ENCODE measurements at places on chromosomes 7 and 10.

DNA sequence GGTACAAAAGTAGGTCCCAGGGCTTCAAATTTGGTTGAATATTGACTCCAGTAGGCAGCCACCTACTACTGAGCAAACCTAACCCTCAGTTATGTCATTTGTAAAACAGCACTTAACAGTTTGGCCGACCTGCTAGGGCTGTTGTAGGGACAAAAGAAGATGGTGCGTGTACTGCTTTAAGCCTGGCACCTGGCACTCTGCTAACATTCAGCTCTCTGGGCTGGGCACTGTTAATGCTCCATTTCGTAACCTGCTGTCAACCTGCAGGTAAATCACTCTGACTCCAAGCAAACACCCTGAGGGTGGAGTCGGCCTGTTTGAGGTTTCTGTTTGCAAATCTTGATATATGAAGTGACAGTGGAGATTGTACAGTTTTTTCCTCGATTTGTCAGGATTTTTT, 7.2 kb downstream of the ZKSCAN1 start:
- H3K27me3 ChIP-seq, result no peaks in the 10 kb centered on the region
- DNase-seq, result no peak
- H3K4me1 ChIP-seq, result peaks cover 32% of the 10 kb centered on the region
- H3K4me3 ChIP-seq, result no peak overlapping the region
- H3K36me3 ChIP-seq, result peaks cover 44% of the 10 kb centered on the region

DNA sequence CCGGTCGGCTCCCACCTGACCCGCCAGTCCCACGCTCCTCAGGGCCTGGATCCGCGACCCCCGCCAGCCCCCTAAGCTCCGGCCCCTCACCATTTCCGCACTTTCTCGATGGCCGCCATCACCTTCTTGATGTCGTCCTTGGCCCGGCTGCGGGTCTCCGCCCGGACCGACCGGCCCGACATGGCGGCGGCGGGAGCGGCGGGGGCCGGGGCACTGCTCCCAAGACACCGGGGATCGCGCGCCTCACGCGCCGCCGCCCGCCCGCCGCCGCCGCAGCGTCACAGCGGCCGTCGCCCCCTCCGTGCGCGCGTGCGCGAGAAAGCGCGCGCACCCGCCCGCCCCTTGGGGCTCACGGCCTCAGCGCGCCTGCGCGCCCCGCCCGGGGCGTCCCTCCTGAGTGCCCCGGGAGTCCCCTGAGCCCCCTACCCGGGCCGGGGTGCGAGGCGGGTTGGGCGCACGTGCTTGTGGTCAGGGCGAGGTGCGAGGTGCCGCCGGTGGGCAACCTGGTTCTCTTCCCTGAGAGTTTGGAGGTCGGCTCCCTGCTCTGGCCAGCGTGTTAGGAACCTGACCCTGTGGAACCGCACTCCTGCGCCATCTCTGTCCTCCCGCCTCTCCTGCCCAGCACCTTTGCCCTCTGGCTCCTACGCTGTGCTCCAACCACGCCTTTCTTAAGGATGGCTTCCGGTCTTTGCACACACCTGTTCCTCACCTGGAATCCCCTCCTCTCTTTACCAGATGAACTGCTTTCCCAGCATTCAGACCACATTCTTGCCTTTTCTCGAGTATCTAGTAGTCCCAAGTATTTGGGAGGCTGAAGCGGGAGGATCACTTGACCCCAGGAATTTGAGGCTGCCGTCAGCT, at the start of gene BCL7B:
TSS of gene BCL7B (minus strand) at position 294 of the 861 bp plus-strand sequence. CDS start at position 182, 112 bp downstream.
- H3K4me1 ChIP-seq, result peaks cover 38% of the 10 kb centered on the region
- no peaks in the 10 kb centered on the region for H3K27me3 ChIP-seq
- peaks cover 16% of the 10 kb centered on the region for H3K36me3 ChIP-seq
- H3K4me3 ChIP-seq, result peak within 1 kb of the TSS; percentile 88

DNA sequence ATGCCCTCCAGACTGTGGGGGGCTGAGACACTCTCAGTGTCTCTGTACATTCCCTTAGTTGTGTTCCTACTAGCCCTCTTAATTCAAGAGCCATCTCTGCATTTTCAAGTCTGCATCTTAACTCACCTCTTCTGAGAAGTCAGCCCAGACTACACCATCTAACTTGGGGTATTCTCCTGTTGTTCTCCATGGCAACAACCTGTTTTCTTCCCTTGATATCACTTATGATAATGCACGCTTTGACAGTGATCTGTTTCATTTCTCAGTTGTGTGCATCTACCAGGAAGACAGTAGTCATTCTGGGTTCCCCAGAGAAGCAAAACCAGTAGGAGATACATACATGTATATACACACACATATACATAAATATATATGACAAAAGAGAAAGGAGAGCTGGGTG, 707.3 kb upstream of the IGFBP3 start:
- H3K4me3 ChIP-seq, result no peak overlapping the region
- H3K27ac ChIP-seq, result no peak overlapping the region
- H3K36me3 ChIP-seq, result no peaks in the 10 kb centered on the region
- no peaks in the 10 kb centered on the region for H3K27me3 ChIP-seq

GRCh38 chr10:121048749-121049148, 197.6 kb downstream of the WDR11 start:
- no peak overlapping the region for H3K27ac ChIP-seq
- no peaks in the 10 kb centered on the region for H3K36me3 ChIP-seq
- H3K27me3 ChIP-seq, result no peaks in the 10 kb centered on the region
- no peak for DNase-seq
- H3K4me1 ChIP-seq, result no peaks in the 10 kb centered on the region

DNA sequence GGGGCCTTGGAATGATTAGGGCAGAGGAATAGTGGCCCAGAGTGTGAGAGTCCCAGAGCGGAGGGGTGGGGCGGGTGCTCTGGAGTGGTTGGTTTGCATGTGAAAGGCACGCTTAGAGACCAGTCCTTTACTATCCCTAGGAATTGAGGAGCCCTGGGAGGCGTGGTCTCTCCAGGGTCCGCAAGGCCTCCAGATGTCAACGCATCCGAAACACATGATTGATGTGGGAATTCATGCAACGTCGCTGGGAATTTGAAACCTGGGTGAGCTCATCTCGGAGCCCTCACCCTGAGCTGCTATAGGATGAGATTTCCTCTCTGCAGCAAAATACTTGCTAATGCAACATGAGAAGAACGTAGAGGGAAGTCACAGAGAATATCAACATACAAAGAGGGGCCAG, 51.2 kb downstream of the NPTX2 start:
- no peak for DNase-seq
- no peak overlapping the region for H3K4me3 ChIP-seq
- no peaks in the 10 kb centered on the region for H3K27me3 ChIP-seq
- no peak overlapping the region for H3K27ac ChIP-seq

DNA sequence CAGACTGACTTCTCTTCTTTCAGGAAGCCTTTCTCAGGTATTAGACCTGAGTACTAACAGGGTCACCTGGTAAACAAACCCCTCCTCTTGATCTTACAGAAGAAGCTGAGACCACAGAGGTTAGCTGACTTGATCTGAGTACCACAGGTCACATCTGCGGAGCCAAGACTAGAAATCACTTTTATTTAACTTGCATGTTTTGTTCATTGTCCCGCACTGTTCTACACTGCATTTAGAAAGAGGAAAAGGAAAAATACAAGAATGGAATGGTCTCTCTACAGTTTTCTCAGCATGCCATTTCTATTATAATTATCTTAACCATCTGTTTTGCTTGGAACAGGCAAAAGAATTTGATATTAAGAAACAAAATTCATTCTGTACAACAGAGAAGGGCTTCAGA, 245.6 kb upstream of the ETV1 start:
- DNase-seq, result no peak
- H3K36me3 ChIP-seq, result no peaks in the 10 kb centered on the region
- H3K27me3 ChIP-seq, result no peaks in the 10 kb centered on the region
- no peak overlapping the region for H3K4me3 ChIP-seq

DNA sequence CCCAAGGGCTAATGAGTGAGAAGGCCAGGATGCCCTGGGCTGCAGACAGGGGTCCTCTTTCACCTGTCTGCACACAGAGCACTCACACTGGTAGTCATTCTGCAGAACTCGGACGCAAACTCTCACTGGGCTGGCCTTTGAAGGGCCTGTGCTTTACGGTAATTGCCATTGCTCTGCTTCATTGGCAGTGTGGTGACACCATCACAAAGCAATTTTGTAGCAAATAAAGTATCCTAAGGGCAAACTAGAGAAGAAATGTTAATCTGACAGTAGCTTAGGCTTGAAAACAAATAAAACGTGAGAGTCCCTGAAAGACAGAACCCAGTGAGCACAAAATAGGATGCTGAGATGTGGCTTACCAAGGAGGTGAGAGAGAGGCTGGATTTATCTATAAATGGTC, 30.6 kb upstream of the FIGNL1 start:
- H3K4me3 ChIP-seq, result no peak overlapping the region
- peaks cover 1% of the 10 kb centered on the region for H3K27me3 ChIP-seq
- H3K27ac ChIP-seq, result no peak overlapping the region
- no peaks in the 10 kb centered on the region for H3K36me3 ChIP-seq
- H3K4me1 ChIP-seq, result no peaks in the 10 kb centered on the region

DNA sequence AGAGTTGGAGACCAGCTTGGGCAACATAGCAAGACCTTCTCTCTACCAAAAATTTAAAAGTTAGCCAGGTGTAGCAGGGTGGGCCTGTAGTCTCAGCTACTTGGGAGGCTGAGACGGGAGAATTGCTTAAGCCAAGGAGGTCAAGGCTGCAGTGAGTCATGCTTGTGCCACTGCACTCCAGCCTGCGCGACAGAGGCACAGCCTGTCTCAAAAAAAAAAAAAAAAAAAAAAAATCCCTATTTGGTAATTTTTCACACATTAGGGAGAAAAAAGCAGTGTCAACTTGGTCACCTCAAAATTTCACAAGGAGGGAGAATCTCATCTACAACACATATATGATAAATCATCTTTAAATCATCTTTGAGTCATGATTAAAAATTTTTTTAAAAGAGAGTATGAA, 6.4 kb upstream of the ZNF398 start:
- H3K4me1 ChIP-seq, result peaks cover 10% of the 10 kb centered on the region
- peaks cover 8% of the 10 kb centered on the region for H3K36me3 ChIP-seq
- DNase-seq, result no peak

- H3K4me1 ChIP-seq, result peaks cover 4% of the 10 kb centered on the region
- no peak overlapping the region for H3K4me3 ChIP-seq
- DNase-seq, result no peak
- peaks cover 2% of the 10 kb centered on the region for H3K36me3 ChIP-seq
- H3K27ac ChIP-seq, result no peak overlapping the region
- H3K27me3 ChIP-seq, result peaks cover 14% of the 10 kb centered on the region
Observed at GRCh38 chr7:159115601-159116501, 28.8 kb downstream of the VIPR2 start.

- H3K4me3 ChIP-seq, result no peak overlapping the region
- H3K27ac ChIP-seq, result no peak overlapping the region
- H3K27me3 ChIP-seq, result no peaks in the 10 kb centered on the region
- no peaks in the 10 kb centered on the region for H3K36me3 ChIP-seq
Observed at GRCh38 chr10:122102146-122102868, 113.3 kb downstream of the TACC2 start.

DNA sequence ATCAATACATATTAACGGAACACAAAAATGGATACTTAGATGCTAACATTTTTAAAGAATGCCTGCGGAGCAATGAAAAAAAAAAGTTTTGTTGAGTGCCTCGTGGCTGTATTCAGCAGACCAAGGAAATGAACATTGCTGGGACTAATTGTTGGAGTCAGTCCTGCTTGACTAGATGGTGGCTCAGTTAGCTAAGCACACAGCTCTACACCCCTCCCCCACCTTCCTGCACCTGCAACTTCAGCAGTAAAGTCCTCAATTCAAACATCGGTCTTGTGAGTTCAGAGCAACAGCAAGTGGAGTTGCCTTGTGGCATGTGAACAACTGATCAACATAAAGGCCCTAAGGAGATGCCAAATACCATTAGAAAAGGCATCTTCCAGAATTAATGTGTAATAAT, 326.0 kb upstream of the NPSR1 start:
- no peak overlapping the region for H3K27ac ChIP-seq
- H3K36me3 ChIP-seq, result no peaks in the 10 kb centered on the region
- no peak for DNase-seq
- no peak overlapping the region for H3K4me3 ChIP-seq
- no peaks in the 10 kb centered on the region for H3K4me1 ChIP-seq

Measured in activated CD8-positive, alpha-beta T cell treated with anti-CD3 and anti-CD28 coated beads for 36 hours (primary cell).